ENCODE measurements at places on chromosomes 7 and 10. TPM values are rescaled to one million over a fixed set of nuclear protein-coding genes. Genes with fewer than 3 reads are reported as not detected.

The C7orf33 gene
- total RNA-seq: not detected

- no peak for DNase-seq
Observed at GRCh38 chr7:37893359-37893758, 23.3 kb downstream of the SFRP4 start.

GRCh38 chr10:43117777-43118583, 20.3 kb upstream of the CSGALNACT2 start:
- DNase-seq: no peak

The CALHM2 gene
- total RNA-seq: 2.2 TPM

DNA sequence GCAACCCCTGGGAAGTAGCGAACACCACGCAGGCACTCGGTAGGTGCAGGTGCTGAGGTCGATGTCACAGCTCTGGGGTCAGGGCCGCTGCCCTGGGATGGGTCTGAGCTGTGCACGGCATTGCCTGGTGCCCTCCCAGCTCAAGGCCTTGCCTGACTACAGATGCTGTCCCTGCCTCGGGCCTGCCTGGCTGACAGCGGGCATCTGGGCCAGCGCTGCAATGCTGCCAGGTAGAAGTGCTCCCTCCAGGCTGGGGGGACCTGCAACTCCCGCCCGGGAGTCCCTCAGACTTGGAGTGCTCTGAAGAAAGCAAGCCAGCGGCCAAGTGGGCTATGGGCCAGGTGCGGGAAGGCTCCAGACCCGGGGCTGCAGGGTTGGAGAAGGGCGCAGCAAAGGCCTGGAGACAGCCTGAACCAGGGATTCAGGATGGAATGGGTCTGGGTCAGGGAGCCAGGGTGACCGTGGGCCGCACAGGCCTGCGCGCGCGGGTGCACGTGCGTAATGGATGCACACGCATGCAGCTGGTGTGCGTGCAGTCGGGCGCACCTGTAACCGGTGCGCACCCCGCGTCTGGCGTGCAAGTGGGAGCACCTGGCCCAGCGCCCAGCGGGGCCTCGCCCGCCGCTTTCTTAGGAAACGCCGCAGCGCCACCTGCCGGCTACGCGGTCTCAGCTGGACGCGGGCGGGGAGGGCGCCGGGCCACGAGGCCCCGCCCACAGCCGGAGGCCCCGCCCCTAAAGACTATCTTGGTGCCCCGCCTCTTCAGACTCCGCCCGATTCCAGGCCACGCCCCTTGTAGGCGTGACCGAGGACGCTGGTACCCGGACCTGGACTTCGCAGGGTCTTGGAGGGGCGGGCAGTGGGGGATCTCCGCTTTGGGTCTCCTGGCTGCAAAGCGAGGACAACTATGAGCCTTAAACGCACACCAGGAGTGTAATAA, 46.7 kb downstream of the MICALL2 start:
- peak; percentile 71 for DNase-seq

GRCh38 chr10:123464430-123465323, 201.5 kb upstream of the GPR26 start:
- DNase-seq: no peak

The DRGX gene
- total RNA-seq: not detected

DNA sequence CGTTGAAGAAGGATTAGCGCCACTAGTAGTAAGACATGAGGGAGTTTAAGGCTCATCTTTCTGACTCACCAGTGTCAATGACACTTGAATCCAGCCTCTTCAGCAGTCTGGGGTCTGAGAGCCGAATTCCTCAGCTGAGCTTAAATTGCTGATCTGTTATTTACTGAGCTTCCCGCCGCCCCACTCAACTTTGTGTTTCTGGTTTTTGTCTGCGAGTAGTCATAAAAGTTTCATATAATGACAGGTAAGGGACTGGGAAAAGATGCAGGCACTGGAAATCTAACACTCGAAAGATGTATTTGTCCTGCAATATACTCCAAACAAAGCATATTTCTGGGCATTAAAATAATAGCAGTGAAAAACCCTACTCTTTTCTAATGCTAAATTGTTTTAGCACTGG, 51.2 kb upstream of the RELN start:
- DNase-seq: no peak

The CLEC2L gene
- total RNA-seq: not detected

DNA sequence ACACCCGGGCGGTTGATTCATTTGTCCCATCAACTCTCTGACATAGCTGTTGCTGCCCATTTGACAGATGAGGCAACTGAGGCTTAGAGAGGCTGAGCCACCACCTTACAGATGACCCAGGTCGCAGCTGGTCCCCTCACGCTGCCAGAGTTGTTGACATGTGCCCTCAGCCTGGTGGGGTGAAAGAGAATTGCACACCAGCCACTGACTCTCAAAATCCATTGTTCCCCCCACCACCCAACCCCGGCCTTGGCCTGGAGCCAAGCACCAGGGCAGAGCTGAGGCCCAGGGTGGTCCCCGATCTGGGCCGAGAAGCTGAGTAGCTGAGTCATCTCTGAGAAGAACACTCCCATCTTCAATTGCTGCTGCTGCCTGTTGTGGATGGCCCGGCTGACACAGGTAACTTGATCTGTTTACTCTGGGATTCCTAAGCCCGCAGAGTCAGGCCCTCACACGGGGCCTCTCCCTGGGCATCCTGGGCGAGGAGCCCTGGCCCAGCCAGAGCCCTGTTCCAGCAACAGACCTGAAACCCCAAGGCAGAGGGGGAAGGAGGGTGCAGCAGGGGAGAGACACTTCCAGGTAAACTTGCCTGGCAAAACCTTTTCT, 27.5 kb downstream of the PVRIG start:
- DNase-seq: peak; percentile 86

DNA sequence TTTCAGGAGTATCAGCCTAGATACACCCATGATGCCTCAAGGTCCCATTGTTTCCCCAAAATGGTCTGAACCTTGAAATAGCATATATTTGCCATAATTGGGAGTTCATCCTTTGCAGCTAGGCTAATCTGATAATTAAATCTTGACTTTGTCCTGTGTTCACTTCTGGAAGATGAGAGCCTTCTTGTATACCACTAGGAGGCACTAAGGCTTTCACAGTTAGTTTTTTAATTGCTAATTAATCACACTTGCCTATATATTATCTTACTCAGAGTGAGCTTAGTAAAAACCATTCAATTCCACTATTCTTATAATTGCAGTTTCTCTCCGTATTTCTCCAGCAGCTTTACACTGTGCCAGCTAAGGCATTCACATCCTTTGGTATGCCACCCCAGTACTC, 48.7 kb upstream of the MAGI2 start:
- DNase-seq: no peak

DNA sequence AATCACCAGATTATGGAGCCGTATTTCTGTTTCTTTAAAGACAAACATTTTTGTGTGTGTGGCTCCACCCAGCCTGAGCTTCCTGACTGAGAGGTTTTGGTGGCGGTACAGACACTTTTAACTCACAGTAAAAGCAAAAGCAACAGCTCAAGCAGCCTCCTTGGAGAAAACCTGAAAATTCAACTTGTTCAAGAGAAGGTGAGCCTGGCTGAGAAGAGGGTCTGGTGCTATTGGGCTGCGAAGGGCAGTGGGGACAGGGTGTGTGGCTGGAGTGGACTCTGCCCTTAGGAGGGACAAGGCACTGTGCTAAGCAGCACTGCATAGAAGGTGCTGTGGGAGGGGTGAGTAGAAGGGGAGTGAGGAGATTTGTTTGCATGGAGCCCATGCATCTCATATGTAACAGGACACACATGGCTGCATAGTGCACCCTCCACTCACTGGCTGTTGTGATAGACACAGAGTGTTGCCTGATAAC, at the start of gene GIMAP7:
GIMAP7 (plus strand) TSS at position 125 of the 475 bp plus-strand sequence. CDS start 5,103 bp downstream, outside the sequence.
- DNase-seq: no peak

GRCh38 chr10:114068054-114068707, 24.5 kb downstream of the ADRB1 start:
- no peak for DNase-seq

The FXYD4 gene
- not detected for total RNA-seq

DNA sequence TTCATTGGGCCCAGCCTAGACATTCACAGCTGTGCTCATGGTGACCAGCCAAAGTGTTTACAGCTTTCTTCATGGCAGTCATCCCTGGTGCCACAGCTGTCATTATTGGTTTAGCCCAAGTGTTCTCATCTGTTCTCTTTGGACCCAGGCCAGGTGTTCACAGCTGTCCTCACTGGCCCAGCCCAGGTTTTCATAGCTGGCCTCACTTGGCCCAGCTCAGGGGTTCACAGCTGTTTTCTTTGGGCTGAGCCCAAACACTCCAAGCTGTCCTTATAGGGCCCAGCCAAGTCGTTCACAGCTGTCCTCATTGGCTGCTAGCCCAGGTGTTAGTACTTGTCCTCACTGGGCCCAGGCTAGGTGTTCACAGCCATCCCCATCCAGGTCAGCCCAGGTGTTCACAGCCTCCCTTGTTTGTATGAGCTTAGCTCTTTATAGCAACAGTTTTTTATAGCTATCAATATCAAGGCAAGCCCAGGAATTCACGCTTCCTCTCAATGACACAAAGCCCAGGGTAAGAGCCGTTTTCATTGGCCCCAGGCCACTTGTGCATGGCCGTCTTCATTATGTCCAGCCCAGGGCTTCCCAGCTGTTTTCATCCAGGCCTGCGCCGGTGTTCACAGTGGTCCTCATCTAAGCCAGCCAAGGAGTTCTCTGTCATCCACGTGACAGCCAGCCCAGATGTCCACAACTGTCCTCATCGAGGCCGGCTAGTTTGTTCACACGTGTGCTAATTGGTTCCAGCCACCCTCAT, 11.6 kb downstream of the FRG2B start:
- no peak for DNase-seq

DNA sequence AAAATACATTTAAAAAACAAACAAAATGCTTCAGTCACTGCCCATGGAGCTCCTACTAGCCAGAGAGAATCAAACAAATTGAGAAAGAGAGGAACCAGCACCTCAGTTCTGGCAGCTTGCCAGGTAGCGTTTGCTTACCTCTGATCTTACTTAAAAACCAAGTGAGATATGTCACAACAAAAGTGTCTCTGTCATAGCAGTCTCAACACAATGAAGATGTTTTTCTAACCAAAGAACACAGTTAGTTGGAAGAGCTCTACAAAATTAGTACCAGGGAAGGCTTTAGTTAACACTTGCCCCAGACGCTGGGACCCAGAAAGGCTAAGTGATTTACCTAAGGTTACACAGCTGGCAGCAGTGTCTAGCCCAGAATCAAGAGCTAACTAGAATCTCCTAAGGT, 3.4 kb downstream of the DOCK4 start:
- DNase-seq: no peak

The MRC1 gene
- not detected for total RNA-seq

GRCh38 chr7:142010952-142011548, 15.4 kb downstream of the MGAM start:
- no peak for DNase-seq

DNA sequence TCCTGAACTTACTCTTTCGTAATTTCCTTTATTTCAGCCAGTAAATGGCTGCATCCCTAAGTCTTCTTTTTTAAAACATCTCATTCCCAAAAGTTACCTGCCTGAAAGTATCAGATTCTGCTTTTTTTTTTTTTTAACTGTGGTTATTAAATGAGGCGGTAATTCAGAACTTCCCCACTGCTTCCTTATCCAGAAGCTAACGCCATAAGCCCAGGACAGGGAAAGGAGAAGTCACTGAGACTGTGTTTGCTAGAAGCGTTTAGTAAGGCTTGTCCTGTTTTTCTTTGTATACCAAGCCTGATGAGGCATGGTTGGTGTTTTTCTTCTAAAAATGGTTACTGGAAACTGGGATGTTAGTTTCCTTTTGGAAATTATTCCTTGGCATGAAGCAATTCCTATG, 197.8 kb downstream of the CELF2 start:
- DNase-seq: no peak

DNA sequence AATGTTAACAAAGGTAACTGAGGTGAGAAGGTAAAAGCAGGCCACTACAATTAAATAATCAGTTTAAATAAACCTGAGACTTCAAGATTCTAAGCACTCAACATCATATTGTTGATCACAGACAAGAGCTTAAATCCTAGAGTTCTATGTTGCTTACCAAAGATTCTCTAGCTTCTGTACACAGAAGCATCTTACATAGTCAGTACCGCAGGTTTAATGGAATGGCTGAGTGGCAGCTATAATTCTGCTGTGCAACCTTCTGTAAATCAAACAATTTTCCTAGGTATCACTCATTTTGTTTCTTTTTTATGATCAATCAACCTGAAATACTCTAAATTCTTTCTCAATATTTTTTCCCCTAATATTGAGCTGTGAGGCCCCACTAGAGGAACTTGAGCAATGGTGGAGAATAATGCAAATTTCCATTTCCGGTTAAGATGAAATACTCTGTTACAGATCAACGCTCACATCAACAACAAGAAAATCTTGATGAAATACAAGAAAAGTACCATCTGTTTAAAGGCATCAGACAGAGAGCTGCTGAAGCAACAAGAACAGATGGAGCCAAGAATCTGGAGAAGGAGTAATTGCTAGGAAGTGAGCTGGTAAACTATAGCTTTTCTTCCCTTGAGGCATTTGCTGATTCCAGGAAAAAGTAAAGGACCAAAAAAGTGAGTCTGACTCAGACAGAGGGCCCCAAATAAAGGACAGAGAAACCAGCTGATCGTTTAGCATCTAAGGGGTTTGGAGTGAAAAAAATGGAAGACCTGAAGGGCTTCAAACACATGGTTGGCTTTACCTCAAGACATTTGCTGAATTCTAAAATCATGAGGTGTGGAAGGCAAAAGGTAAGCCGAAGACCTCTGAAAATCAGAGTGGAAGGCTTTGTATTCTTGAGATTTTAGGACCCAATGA, 22.6 kb downstream of the PNPLA8 start:
- peak; percentile 56 for DNase-seq

The MGAM2 gene
- not detected for total RNA-seq

The KCNK18 gene
- not detected for total RNA-seq

- DNase-seq: no peak
Observed at GRCh38 chr10:97103316-97104080, 82.3 kb downstream of the SLIT1 start.

DNA sequence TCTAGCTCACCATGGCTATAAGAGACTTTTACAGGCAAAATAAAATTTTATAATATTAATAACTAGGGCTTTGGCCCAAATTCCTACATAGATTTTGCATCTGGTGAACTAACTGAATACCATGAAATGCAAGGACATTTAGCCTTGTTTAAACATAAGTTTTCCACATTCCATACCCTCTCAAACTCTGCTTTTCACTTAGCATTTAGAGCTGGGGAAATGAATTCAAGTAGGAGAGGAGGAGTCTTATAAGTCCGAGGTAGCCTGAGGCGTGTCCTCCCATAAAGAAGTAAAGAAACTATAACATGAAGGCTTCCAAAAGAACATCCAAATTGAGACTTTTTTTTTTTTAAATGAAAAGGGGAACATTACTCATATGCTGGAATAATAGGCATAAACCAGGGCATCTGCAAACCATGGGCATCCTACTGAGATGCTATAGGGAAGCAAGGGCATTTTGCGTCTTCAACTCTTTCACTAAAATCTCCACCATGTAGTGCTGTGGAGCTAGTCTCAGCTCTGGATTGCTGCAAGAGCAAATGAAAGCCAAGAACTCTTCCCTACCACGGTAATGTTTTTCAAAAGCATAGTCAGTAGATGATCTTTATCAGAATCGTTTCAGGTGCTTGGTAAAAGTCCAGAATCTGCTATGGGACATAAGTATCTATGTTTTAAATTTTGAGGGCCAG, 79.1 kb downstream of the PALS2 start:
- DNase-seq: no peak
